Stimulated activated CD4-positive, alpha-beta T cell treated with anti-CD3 and anti-CD28 coated beads, Interleukin-1b, Interleukin-23, amount 100 ng/mL, for 1 hour (primary cell): ENCODE measurements at places on chromosomes 2 and 18.

DNA sequence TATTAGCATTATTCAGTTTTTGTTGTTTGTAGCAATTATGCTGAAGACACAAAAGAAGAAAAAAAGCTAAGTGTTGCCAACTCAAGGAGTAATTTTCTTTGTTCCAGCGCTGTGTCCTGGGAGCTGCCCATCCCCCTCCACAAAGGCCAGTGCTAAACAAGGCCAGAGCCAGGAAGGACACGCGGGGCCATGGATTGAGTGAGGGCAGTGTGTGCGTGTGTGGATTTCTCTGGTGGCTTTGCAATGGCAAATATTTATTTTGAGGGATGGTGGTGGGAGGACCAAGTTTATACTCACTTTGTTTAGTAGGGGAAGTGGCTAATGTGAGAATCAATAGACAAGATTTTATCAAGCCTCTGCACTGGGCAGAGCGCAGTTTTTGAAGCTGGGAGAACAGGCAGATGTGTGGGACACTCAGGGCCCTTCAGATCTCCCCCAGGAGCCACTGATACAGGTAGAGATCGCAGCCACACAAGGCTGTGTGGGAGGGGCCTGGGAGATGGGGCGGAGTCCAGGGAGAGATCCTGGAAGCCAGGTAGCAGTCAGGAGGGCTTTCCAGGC, 11.4 kb downstream of the AGAP1 start:
- DNase-seq = no peak

DNA sequence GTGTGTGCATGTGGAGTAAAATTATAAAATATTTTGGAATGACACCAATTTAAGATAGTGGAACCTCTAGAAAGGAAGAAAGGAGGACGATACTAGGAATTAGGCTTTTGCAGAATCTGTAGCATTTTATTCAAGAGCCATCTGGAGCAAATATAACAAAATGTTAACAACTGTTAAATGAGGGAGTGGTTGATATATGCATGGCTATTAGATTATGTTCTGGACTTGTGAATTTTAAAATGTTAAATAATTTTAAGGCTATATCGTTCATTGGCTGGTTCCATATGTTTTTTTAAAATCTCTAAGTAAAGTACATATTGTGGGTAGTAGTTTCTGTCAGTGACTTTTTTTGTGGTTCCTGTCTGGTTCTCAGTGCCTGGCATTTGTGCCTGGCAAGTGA, 123.2 kb downstream of the PKP4 start:
- DNase-seq = no peak

GRCh38 chr2:181051861-181052522, 71.6 kb downstream of the UBE2E3 start:
- DNase-seq = no peak

- no peak for DNase-seq
Measured at GRCh38 chr18:79720359-79720733, 40.7 kb downstream of the CTDP1 start.

DNA sequence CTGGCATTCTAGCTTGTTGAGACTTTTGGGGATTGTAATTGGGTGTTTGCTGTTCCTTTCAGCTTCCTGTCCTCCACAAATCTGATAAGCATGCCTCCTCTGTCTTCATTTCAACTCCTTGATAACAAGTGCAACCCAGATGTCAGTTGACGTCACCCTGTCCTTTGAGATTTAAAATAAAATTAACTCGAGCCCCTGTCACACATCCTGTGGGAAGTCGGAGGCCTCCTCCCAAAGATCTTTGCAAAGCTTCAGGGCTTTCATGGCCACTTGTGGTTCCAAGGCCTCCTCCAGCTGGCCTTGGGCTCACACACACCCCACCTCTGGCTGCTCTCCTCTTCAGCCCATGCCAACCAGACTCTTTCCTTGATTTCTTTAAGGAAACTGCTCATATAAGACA, 69.9 kb upstream of the ITGA6 start:
- DNase-seq = no peak

DNA sequence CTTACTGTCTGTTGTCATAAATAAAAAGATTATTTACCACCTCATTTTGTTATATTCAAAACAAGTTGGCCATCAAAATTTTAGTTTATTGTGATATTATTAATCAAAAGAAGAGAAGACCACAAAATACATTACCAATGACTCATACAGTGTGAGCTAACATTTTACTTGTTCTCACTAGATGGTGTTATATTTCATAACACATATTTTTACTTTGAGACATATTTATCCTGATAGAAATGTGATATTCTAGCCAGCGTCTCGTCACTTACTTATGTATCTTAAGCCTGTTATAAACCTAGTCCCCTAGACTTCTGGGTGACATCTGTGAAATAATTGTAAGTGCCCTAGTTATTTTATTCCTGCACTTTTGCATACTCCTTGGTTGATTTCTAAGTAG, 263.2 kb downstream of the CDH7 start:
- DNase-seq = no peak

DNA sequence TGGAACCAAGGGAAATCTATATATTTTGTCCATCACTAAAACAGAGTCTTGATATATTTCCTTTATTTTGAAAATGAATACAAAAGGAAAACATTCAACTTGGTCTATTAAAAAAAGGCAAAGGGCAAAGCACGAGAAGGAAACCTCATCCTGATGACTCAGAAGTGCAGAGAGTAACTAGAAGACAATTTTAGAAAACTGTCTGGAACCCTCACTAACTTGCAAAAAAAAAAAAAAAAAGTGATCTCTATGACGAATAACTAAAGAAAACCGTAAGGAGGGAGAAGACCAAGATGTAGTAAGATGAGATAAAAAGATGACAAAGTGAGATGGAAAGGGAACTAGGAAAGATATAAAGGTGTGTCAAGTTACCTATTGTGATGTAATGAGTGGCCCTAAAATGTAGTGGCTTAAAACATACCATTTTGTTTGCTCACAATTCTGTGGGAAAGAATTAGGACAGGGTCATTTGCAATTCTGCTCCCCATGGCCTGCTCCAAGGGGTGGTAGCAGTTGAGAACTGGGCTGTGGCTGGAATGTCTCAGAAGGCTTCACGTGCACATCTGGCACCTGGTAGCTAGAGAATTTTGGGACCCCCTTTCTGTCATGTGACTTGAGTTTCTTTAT, 303.0 kb downstream of the DYSF start:
- DNase-seq = no peak

DNA sequence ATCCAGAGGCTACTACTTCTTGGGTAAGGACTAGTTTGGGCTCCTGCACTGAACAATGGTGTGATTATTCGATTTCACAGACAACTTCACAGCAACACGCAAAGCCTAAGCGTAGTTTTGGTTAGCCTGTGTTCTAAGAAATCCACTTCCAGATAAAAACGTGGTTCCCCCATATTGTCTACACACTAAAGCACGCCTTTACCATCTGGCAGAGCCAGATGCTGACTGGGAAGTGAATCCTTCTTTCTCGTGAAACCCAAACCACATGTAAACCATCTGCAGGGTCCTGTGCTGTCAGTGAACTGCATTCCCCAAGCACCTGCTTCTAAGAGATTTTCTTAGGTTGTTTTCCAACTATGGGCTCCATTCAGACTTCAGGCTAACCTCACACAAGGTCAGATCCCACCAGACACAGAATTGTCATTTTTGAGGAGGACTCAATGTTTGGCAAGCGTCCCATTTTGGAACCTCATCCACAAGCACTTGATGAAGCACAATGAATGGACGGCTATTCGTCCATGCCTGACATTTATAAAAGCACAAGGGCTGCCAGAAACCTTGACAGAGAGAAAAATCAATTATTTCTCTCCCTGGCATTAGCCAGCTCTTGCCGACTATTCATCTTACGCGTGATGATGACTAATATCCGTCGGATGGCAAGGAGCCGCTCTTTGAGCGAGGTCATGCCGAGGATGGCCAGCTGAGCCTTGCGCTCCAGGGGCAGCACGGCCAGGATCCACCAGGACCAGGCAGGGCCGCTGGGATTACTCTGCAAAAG, 38.4 kb downstream of the LONRF2 start:
- no peak for DNase-seq

GRCh38 chr2:38038682-38039081, 37.3 kb downstream of the CYP1B1 start:
- DNase-seq = no peak

DNA sequence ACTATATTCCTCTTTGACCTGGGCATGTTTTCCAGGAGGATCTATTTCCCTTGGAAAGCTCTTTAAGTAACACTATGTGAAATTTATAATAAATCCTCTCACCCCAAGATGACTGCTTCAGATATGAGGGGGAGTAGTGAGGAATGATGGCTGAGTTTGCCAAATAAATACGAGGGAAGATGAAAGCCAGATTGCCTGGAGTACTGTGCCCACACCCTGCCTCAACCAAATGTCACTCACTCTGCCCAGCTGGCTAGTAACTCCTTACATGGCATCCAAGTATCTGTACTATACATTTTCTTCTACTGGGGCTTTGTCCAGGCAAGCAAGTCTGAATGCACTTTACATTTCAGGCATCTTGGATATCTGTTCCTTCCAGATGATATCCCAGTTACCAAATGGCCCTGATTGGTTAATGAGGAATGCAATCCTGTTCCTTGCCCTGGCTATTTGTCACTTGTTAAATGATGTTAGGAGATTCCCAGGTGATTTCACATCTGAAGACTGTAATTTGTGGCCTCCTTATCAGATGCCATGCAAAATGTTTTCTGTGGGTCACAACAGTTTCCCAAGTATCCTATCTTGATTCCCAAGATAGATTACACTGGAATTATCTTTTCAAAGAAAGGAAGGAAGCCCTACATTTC, 191.8 kb downstream of the IKZF2 start:
- no peak for DNase-seq

GRCh38 chr2:40332191-40332826, 119.6 kb downstream of the SLC8A1 start:
- no peak for DNase-seq

- peak; percentile 7 for DNase-seq
Measured at GRCh38 chr2:74250189-74250631, 51.8 kb downstream of the MTHFD2 start.

DNA sequence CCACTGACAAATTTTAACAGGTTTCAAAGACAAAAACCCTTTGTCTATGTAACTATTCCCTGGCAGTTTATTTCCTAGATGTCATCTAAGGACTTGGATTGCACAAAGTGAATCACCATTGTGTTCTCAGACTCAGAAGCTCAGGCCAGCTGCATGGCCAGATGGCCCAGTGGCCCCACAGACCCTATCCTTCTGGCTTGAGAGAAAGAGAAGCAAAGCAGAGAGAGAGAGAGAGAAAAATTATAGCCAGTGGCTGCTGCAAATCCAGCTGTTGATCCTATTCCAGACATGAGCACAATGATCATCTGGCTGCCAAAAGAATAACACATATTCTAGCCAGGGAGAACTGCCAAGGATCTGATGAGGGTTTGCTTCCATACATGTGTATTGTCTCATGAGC, 25.8 kb downstream of the CTLA4 start:
- DNase-seq = no peak
